ENCODE measurements at places on chromosomes 13 and 19.

DNA sequence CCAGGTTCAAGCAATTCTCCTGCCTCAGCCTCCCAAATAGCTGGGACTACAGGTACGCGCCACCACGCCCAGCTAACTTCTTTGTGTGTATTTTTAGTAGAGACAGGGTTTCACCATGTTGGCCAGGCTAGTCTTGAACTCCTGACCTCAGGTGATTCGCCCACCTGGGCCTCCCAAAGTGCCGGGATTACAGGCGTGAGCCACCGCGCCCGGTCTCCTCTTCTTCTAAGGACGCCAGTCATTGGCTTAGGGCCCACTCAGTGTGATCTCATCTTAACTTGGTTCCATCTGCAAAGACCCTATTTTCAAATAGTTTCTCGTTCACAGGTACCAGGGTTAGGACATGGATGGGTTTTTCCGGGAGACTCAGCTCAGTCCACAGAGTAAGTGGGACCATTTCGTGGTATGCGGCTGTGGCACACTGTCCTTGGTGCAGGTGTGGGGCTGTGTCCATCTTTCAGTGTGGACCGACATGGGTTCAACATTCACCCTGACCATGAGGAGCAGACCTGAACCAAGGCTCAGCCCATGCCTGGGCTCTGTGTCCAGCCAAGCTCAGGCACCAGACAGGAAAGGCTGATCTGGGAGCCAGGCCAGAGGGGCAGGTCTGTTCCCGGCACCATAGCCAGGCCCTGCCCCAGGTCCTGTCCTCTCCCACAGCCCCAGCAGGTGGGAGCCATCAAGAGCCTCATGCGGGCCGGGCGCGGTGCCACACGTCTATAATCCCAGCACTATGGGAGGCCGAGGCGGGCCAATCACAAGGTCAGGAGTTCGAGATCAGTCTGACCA is 2.8 kb upstream of the MKNK2 start:
- no peak for DNase-seq

- no peak for DNase-seq
Observed at GRCh38 chr13:55266644-55267043, 1874.1 kb upstream of the PRR20A start.

DNA sequence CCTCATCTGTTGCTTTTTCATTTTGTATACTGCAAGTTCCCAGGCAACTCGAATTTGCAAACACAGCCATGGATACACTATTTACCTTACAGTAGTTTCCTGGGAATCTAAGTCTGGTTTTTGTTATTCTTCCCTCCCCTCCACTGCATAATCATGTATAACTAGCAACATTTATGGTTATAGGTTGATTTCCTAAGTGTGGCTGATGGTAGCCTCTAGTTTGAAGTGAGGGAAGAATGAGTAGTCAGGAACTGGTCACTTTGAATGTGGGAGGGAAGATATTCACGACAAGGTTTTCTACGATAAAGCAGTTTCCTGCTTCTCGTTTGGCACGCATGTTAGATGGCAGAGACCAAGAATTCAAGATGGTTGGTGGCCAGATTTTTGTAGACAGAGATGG is at the start of gene KCNRG:
KCNRG (plus strand) TSS at position 187 of the 400 bp plus-strand sequence; CDS start at position 237, 50 bp downstream.
- no peak for DNase-seq

- no peak for DNase-seq
Observed at GRCh38 chr19:6103894-6104293, 6.4 kb downstream of the RFX2 start.

- peak; percentile 12 for DNase-seq
Observed at GRCh38 chr13:58300974-58301681, 669.6 kb downstream of the PCDH17 start.

DNA sequence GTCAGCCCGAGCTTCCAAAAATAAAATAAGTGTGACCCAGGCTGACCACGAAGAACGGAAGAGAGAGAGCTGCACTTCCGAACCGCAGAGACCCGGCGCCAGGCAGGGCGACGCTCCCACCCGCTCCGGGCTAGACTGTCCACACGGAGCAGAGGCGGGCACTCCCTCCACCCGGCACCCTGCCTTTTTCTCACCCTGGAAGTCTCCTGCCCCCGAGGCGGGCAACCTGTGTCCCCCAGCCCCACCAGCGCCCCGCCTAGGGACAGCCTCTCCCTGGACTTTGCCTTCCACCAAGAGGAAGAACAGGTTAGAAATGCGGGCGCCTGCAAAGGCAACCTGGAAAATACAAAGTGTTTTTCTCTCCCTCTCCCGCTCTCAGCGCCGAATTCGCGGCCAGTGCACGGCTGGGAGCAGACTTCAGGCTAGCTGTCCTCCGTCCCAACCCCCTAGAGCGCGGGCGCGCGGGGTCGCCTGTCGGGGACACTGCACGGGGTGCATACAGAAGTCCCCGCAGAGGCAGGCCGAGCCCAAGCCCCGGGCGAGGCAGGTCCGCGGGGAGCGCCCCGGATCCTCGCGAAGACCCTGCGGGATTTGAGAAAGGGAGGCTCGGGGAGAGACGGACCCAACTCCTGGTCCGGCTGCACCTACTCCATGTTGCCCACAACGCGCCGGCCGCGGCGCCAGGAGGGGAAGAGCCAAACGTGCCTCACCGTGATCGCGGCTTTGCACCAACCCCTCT is 845 bp downstream of the SPRY2 start:
- DNase-seq: peak; percentile 60

DNA sequence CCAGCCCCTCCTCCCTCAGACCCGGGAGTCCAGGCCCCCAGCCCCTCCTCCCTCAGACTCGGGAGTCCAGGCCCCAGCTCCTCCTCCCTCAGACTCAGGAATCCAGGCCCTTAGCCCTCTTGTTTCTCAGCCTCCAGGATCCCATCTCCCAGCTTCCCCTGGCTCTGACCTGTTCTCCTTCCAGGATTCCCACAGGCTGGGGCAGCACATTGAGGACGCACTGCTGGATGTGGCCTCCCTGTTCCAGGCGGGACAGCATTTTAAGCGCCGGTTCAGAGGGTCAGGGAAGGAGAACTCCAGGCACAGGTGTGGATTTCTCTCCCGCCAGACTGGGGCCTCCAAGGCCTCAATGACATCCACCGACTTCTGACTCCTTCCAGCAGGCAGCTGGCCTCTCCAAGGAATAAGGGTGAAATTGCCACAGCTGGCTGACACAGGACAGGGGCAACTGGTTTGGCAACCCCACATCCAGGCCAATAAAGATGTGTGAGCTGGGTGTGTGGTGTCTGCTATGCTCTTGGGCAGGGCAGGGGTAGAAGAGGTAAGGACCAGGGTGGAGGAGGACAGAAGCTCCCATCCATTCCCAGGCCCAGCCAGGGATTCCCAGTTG is 22.4 kb downstream of the CPT1C start:
- DNase-seq: no peak

- no peak for DNase-seq
Observed at GRCh38 chr19:7078008-7078407, 8.5 kb downstream of the ZNF557 start.

GRCh38 chr13:62337109-62337880 is 921.6 kb upstream of the PCDH20 start:
- peak; percentile 63 for DNase-seq

GRCh38 chr19:10808937-10809649 is 26.9 kb downstream of the TMED1 start:
- DNase-seq: no peak

DNA sequence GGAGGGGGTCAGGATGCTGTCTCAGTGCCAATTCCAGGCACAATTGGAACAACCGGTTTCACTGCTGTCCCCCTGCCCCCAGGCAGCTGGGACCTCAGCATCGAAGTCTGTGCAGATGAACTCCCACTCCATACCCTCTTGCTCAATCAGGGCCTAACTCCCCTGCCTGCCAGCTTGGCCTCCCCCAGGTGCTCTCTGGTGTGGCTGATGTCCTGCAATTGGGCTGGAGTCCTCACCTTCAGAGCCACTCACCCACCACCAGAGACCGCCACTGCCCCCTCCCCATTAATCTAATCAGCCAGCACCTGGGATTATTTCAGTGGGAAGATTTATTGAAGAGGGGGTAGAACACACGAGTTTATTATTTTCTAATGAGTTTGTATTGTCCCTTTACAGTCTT is 118.8 kb downstream of the MIPEP start:
- DNase-seq: no peak

GRCh38 chr19:55179606-55180484 is at the start of gene SYT5:
Gene SYT5, minus strand, starts transcription at chr19:55180289. Its CDS starts 1,248 bp downstream, at chr19:55179041.
- peak; percentile 82 for DNase-seq

DNA sequence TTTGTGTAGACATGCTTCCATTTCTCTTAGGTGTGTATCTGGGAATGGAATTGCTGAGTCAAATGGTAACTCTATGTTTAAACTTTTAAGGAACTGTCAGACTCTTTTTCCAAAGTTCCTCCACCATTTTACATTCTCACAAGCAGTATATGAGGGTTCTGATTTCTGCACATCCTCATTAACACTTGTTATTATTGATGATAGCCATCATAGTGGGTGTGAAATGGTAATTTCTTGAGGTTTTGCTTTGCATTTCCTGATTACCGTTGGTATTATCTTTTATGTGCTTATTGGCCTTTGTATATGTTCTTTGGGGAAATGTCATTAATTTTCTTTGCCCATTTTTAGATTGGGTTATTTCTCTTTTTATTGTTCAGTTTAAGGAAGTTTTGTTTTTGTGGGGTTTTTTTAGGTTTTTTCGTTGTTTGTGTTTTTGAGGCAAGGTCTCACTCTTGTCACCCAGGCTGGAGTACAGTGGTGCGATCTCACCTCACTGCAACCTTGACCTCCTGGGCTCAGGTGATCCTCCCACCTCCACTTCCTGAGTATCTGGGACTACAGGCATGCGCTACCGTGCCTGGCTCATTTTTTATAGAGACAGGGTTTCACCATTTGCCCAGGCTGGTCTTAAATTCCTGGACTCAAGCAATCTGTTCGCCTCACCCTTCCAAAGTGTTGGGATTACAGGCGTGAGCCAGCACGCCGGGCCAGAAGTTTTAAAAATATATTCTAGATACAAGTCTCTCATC is 34.3 kb downstream of the NAA16 start:
- no peak for DNase-seq

All from neural progenitor cell (in vitro differentiated cells).